Stimulated activated CD4-positive, alpha-beta T cell treated with anti-CD3 and anti-CD28 coated beads, TNF-alpha, amount 100 ng/mL, for 24 hours (primary cell): ENCODE measurements at places on chromosomes 5 and 9.
A peak's percentile ranks its signal among the peaks of the same experiment; 100 is the strongest.

DNA sequence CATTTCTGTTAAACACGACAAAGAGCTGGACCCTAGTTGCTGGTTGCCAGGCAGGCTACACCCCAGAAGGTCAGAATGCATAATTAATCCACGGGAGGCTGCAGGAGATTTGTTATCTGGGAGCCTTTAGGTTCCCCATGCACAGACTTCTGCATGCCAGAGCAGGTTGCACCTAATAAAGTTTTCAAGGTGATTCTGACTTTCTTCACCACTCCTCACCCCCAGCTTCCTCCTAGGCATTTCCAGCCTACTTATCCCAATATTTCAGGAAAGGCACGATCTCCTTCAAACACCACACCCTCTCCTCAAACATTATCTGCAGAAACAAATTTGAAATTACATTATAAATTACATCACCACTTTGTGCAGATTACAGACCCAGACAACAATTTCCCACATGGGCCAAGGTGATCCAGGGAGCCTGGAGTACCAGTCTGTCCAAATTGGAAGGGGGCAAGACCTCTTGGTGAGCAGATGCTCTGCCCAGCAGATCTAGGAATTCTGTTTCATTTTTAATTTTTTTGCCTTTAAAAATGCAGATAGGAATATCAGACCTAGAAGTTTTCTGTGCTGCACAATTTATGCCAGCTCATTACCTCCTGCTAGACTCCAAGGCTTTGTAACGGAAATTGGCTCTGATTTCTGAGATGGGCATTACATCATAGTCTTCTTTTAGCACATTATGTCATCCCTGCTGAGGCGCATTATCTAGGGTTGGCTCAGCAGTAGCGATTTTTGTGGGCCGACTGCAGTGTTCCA lies 363.4 kb upstream of the SLC30A5 start:
- DNase-seq: no peak

GRCh38 chr9:135002336-135002735 lies 84.6 kb upstream of the FCN1 start:
- DNase-seq: no peak

GRCh38 chr9:131776473-131776872 lies 36.6 kb upstream of the RAPGEF1 start:
- DNase-seq: no peak

DNA sequence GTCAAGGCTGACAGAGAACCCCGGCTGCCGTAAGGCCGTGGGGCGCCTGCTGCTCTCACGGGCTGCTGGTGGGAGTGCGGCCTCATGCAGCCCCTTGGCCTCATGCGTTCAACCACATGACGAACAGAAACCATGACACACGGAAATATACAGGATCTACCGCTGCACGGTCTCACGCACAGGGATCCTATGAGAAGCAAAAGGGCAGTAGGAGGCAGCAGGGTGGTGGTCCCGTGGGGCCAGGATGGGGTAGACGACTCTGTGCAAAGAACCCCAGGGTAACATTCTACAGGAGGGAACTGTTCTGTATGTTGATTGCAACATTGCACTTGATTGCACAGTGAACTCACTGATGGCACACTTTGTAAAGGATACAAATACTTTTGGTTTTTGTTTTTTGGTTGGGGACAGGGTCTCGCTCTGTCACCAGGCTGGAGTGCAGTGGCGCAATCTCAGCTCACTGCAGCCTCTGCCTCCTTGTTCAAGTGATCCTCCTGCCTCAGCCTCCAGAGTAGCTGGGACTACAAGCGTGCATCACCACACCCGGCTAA lies 51.6 kb downstream of the NACC2 start:
- DNase-seq: no peak

DNA sequence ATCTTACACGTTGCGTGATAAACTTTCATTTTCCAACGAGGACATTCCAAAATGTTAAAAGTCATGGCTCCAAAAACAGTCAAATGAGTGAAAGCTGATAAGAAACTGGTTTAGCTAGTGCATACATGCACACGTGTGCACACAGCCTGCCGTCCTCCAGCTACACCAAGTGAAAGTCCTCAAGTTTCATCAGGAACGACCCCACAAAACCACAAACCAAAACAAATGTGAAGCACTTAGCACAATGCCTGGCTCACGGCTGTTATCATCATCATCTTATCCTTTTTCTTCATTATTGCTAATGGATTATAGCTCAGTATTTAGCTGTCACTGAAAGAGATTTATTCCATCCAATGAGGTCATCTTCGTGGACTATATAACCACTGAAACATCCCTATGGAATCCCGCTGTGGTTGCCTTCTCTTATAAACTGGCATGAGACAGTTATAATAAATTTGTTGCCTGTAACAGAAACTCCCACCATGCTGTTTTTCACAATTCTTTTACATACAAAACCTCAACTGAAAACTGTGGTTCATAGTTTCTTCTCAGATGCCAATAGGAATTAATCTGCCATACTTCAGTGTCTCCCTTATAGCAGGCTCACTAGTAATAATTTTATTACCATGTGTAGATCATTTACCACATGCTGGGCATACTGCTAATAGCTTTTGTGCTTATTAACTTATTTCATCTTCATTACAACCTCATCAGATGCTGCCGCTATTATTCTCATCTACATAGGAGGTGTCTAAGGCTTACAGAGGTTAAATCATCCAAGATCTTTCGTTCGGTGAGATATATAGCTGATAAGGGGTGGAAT lies 56.1 kb downstream of the SAXO1 start:
- DNase-seq: no peak

- DNase-seq: no peak
Observed at GRCh38 chr5:96633820-96634219, 28.4 kb upstream of the CAST start.

DNA sequence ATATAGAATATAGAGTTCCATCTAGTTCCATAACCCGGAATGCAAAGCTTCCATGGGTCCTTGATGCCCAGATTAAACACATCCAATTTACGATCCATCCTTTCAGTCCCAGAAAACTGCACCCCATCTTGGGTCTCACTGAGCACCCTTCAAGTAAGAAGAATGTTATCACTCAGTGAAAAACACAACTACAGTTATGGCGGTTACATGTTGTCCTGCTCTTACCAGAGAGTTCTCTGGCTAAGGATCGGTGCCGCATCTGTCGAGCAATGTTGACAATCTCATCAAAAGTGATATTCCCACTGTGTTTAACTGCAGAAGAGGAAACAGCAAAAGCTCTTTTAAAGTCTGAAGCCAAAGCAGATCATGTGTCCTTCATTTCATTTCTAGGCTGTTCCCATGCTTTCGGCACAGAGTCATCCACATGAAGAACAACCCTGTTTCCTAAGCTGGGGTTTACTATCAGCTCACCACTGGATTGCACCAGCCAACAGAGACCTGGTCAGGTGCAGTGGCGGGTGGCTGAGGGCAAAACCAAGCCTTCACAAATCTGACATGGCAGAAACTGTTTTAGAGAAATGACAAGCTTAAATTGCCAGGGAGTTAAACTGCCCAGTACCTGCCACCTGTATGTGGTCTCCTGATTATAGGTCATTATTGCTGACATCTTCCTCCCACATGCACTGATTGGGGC lies 2.9 kb downstream of the RPL12 start:
- no peak for DNase-seq

DNA sequence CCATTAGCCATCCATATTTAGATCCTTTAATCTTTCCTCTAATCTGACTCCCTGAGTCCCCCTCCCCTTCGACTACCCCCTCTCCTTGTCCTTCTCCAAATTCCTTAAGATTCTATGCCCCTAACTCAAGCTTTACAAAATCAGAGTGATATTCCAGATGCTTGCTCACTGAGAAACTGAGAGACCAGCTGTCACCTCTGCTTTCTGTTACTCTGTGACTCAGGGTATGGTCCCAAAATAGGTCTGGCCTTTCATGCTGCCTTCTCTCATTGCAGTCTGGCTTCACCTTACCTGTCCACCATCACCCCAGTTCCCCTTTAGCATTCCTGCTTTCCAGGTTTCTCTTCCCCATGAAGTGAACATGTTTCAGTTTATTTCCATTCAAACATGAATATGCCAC lies 383.3 kb upstream of the SLC30A5 start:
- no peak for DNase-seq

DNA sequence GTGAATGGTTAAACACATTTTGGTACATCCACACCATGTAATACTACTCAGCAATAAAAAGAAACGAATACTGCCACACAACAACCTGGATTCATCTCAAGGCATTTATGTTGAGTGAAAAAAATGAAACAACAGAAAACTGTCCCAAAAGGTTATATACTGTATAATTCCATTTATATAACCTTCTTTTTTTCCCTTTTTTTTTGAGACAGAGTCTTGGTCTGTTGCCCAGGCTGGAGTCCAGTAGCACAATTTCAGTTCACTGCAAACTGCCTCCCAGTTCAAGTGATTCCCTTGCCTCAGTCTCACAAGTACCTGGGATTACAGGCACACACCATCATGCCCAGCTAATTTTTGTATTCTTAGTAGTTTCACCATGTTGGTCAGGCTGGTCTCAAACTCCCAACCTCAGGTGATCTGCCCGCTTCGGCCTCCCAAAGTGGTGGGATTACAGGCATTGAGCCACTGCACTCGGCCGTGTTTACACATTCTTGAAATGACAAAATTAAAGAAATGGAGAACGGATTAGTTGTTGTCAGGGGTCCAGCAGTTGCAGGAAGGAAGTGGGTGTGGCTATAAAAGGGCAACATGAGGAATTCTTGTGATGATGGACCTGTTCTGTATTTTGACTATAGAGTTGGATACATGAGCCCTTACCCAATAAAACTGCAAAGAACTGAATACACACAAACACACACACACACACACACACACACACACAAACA lies 17.4 kb downstream of the PPP6C start:
- DNase-seq: no peak

- DNase-seq: no peak
Observed at GRCh38 chr5:133705331-133705730, 93.0 kb upstream of the FSTL4 start.

DNA sequence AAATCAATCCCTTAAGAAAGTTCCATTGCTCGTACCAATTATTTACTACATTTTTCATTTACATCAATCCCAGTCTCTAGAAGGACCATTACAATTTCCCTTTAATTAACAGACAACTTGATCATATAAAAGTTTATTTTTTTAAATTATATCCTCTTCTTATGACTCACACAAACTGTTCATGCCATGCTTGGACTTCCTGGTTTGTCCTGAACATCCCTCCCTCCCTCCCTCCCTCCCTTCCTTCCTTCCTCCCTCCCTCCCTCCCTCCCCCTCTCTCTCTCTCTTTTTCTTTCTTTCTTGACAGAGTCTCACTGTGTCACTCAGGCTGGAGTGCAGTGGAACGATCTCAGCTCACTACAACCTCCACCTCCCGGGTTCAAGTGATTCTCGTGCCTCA lies 11.6 kb upstream of the CLTB start:
- no peak for DNase-seq

DNA sequence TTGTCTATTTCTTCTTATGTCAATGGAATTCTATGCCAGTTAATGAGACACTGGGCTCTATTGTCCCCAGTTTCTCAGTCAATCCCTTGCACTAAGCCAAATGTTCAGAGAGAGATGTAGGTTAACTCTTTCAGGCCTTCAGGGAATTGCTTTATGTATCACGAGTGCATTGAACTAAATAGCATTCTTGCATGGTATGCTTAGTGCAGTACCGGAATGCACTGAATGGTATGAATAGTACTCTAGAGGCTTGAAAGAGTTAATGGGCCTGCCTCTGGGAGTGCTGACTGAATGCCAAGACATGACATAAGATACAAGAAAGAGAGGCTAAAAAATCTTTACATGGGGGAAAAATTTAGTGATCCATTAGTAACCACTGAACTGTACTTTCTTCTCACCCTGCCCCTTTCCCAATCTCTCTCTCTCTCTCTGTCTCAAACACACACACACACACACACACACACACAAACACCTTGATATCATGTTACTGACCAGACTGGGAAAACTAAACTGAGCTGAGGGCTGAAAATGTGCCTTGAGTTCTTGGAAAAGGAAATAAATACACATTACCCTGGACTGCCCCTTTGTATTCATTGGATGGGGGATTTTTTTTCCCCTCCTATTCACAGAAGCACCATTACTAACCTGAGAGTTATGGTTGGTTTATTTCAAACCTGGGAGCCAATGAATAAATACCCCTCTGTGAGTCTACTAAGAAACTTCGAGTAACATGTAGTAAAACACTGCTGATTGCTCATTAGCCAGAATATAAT lies 35.4 kb upstream of the TMC1 start:
- no peak for DNase-seq

GRCh38 chr9:21477466-21477865 lies 4.6 kb downstream of the IFNE start:
- no peak for DNase-seq

- DNase-seq: no peak
Observed at GRCh38 chr5:58244819-58245475, 214.9 kb downstream of the PLK2 start.

GRCh38 chr5:28678899-28679298 lies 1640.5 kb upstream of the CDH9 start:
- DNase-seq: no peak

DNA sequence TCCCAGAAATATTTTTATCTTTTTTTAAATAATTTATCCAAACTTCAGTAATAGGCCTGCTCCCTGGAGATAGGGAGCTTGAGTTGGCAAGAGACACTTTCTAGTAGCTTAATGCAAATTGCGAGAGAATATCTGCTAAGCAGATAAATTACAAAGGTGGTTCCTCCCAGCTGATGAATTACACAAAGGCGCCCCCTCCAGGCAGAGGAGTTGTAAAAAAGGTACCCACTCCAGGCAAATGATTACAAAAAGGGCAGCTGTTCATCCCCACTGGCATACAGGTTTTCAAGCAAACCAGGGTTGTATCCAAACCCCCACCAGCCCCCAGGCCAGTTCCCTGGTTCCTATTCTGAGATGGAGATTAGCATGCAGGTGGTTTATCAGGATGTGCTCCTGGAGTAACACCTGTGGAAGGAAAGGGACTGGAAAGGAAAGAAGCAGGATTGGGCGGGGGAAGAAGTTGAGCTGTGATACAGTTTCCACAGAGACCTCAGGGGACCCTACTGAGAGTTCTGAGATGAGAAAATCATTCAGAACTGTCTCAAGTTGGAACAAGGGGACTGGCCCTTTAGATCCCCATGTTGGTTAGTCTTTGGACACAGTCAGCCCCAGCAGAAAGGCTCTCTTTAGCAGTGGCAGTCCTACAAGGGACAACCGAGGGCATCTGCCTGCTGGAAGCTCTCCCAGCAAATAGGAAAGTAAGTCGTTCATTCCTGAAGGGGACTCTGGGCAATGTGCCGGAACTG lies 25.5 kb downstream of the ESM1 start:
- peak; percentile 43 for DNase-seq

DNA sequence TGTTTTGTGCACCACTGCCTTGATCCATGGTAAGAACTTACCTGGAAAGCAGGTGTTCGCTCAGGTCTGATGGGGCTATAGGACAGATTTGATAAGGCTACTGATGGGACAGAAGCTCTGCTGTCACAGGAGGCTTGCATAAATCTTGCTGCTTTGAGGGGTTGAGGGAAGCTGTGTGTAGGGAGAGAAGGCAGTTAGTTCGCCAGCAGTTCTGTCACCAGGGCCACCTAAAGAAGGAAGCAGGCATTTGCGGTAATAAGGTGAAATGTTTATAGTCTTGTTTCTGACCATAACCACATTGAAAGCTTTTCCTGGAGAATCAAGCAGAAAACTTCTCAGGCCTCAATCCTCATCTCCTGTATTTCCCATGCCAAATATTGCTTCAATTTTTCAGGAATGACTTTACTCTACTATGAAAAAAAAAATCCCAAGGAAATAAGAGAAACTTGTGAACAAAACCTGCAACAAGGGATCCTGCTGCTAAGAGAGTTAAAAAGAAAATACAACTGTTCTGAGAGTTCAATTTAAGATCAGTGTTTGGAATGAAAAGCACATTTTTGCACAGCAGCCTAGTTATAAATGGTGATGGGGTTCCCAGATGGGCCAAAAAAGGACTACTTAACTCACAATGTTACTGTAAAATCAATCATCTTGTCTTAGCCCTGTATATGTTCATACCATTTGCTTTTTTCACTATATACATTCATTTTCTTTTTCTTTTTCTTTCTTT lies 122.0 kb upstream of the RANBP3L start:
- DNase-seq: no peak
